ENCODE measurements at places on chromosomes 7 and 10. TPM values are rescaled to one million over a fixed set of nuclear protein-coding genes. Genes with fewer than 3 reads are reported as not detected.

TEX36 gene
- not detected for total RNA-seq

EPO gene
- not detected for total RNA-seq

AKR1C2 gene
- 62.1 TPM for total RNA-seq

TFR2 gene
- not detected for total RNA-seq

RSPH10B2 gene
- total RNA-seq = under 0.01 TPM

MOGAT3 gene
- not detected for total RNA-seq

PDE6C gene
- not detected for total RNA-seq

LRGUK gene
- under 0.01 TPM for total RNA-seq

NDUFB8 gene
- total RNA-seq = 157 TPM

SPDYE1 gene
- total RNA-seq = not detected

SPOCK2 gene
- total RNA-seq = 0.83 TPM

BHLHA15 gene
- not detected for total RNA-seq

KCNH2 gene
- total RNA-seq = 0.33 TPM

AS3MT gene
- 7.6 TPM for total RNA-seq

INSIG1 gene
- total RNA-seq = 356 TPM

SDK1 gene
- 22.8 TPM for total RNA-seq

GPR158 gene
- total RNA-seq = not detected

FAM25C gene
- total RNA-seq = not detected

H2BK1 gene
- total RNA-seq = not detected

CCL24 gene
- total RNA-seq = not detected

AGMO gene
- total RNA-seq = under 0.01 TPM

Data from smooth muscle cell of trachea (primary cell).